ENCODE measurements at places on chromosomes 3 and 15.

DNA sequence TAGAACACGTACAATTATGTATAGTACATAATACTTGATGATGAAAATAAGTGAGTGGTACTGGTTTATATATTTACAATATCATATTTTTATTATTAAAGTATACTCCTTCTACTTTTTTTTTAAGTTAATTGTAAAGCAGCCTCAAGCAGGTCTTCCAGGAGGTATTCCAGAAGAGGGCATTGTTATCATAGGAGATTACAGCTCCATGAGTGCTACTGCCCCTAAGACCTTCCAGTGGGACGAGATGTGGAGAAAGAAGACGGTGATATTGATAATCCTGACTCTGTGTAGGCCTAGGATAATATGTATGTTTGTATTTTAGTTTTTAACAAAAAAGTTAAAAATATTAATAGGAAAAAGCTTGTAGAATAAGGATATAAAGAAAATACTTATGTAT, 40.3 kb upstream of the SCN5A start:
- no peak for DNase-seq

DNA sequence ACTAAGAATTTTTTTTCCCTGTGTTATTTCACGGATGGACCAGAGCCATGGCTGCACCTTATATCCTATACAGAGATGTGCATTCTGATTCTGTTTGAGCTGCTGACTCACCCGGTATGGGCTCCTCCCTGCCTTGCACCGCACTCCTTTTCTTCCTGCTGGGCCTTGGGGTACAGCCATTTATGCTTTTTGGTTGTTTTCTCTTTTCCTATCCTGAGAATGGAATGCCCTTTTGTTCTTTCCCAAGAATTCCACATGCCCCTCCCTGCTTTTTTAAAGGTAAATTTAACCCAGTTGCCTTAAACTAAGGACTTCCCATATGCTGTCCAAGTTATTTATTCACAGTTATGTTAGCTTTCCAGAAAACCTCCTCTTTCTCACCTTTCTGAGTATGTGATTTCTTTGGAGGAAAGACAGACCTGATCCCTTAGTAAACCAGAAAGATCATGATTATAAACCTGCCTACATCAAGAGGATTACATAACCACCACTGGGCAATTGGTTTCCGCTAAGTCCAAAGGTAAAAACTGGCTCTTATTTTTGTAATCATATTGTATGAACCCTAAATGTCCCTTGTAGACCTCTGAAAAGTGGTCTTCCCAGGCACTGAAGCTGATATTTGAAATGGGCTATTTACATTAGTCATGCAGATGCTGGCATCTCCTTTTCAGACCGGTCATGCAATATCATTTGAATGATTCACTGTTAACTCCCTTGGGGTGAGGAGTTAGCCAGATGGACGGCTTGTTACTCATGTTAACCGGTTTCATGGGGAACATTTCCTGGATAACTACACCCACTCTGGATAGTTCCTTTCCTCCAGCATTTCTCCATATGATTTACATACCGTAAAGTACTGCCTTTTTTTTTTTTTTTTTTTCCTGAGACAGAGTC, 45.5 kb downstream of the TMOD3 start:
- DNase-seq: no peak

DNA sequence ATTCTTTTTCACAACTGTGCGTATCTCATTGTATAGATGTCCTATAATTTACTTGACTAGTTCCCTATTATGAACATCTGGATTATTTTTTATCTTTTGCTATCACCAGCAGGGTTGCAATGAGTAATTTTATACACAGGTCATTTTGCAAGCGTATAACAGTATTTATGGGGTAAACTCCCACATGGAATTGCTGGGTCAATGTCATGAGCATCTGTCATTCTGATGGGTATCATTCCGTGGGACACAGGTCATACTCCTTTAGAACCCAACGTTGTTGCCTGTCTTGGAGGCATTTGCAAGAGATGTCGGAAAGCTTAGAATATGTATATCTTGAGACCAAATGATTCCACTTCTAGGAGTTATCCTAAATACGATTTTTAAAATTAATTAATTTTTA, 12.9 kb downstream of the BHLHE40 start:
- DNase-seq: no peak

- DNase-seq: no peak
Observed at GRCh38 chr3:54202651-54203248, 80.4 kb downstream of the CACNA2D3 start.

- no peak for DNase-seq
Observed at GRCh38 chr3:37751537-37751936, 110.1 kb upstream of the CTDSPL start.

GRCh38 chr15:29070471-29071231, 184.9 kb downstream of the APBA2 start:
- no peak for DNase-seq

DNA sequence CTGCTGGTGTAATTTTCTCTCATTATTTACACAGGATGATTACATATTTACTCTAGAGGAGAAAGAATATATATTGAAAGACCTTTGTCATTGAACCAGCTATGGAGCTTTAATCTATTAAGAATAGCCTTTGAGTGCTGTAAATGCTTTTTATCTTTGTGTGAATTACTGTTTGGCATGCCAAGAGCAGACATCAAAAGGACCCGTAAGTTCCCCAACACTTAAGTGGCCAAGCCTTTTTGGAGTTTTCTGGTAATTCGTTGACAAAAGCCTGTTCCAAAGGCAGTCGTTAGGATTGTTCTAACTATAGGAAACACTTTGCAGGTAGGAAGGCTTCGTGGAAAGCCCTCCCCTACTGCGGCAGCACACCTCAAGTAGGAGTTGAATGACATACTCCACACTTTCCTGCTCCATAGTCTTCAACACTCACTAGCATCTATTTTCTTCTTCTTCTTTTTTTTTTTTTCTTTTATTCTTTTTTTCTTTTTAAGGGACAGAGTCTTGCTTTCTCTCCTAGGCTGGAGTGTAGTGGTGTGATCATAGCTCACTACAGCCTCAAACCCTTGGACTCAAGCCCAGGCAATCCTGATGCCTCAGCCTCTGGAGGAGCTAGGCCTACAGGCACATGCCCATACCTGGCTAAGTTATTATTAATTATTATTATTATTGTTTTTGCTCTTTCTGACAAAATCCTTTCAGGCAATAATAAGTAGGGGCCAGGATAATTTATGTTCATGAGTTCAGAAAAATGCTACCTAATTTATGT, 98.6 kb downstream of the SUCNR1 start:
- DNase-seq: no peak

GRCh38 chr3:188390775-188391443, 237.0 kb downstream of the LPP start:
- no peak for DNase-seq

- DNase-seq: no peak
Observed at GRCh38 chr3:126926684-126927400, 56.1 kb upstream of the PLXNA1 start.

- DNase-seq: no peak
Observed at GRCh38 chr3:183481582-183481981, 53.2 kb upstream of the MCF2L2 start.

DNA sequence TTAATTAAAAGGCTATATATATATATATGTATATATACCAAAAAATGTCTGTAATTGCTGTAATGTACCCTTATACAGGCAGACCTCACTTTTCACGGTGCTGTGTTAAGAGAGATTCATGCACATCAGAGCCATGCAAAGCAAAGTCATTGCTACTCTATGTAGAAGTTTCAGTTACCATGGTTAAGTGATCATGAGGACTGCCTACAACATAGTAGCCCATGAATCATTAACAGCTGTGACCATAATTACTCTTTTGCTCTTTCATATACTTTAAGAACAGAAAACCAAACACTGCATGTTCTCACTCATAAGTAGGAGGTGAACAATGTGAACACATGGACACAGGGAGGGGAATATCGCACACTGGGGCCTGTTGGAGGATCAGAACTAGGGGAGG, 225.3 kb upstream of the EPHA3 start:
- DNase-seq: no peak

DNA sequence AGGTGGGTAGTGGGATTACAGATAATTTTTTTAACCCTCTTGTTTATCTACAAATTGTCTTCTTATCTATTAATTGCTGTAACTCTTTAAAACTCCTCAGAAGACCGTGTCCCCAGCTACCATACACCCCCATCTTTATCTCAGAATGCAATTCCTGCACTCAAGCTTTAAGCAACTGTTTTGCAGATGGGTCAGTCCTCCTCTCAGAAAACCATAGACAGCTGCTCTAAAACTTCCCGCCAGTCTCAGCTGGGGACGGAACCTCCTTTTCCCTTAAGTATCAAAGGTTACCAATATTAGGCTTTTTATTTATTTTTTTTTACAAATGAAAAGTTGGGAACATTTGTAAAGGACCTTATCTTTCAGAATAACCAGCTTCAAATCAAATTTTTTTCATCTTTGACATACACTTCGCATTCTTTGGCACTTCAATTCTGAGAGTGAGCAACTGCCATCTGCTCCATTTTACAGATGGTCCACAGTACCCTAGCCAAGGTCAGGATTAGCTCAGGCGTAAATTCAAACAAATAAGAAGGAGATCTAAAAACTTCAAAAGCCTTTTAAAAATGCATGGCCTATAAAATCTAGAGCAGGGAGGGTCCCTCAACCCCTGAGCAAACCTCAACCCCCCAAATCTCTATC, 1.3 kb downstream of the GATM start:
- no peak for DNase-seq

DNA sequence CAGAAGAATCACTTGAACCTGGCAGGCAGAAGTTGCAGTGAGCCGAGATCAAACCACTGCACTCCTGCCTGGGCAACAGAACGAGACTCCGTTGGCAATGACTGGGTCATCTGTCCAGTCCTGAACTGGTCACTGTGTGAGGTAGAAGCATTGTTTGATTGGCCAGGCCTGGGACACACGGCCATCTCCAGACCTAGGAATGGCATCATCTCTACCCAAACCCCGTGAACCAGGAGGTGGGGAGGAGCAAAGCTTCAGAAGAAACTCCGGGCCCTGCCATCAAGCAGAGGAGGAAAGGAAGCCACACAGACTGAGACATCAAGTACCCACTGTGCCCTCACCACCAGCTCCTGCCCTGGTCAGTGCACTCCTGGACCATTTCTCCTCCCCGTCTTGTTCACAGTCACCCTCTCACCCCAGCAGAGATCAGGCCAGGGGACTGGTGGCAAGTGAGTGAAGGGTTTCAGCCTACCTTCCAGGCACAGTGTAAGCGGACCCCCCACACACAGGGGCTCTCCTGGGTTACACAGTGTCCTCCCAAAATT, 31.6 kb downstream of the GOLGA6L2 start:
- DNase-seq: no peak

GRCh38 chr3:37015642-37016041, 22.3 kb downstream of the MLH1 start:
- no peak for DNase-seq

DNA sequence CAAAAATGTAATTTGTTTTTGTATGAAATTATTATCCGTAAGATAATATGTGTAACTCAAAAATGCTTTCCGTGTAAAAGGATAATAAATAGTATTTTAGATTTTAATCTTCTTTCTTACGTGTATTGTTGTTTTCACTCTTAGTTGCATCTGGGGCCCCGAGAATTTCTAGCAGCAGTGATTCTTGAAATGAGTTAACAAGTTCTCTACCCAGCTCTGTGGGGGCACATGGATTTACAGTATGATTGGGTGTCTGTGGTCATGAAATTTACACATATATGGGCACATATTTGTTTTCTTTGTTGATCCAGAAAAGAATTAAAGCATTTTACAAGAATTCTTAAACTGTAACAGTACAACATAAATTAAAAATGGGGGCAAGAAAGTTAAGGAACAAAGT, 145.9 kb upstream of the LRRFIP2 start:
- no peak for DNase-seq
